ENCODE measurements at places on chromosomes 3 and 15.
A peak's percentile ranks its signal among the peaks of the same experiment; 100 is the strongest.

GRCh38 chr3:161171639-161172552, 49.2 kb upstream of the NMD3 start:
- DNase-seq, result no peak

DNA sequence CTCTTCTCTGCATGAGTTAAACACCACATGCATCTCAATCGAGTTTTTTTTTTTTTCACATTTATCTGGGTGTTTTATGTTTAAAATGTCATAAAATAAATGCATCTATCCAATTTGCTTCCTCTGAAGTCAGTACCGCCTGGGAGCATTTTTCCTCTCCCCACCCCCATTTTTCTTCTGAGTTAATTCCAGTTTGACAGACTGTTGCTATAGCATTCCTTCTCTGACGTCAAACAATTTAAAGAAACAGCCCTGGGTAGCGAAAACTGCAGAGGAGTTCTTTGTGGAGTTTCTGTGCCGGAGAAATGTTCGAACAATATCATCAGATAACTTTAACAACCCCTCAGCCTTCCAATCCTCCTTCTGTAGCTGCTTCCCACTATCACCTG, 900 bp upstream of the GNB4 start:
- DNase-seq, result no peak

- DNase-seq, result no peak
These were observed 6.9 kb upstream of the MEIS2 start for GRCh38 chr15:37107071-37107743.

DNA sequence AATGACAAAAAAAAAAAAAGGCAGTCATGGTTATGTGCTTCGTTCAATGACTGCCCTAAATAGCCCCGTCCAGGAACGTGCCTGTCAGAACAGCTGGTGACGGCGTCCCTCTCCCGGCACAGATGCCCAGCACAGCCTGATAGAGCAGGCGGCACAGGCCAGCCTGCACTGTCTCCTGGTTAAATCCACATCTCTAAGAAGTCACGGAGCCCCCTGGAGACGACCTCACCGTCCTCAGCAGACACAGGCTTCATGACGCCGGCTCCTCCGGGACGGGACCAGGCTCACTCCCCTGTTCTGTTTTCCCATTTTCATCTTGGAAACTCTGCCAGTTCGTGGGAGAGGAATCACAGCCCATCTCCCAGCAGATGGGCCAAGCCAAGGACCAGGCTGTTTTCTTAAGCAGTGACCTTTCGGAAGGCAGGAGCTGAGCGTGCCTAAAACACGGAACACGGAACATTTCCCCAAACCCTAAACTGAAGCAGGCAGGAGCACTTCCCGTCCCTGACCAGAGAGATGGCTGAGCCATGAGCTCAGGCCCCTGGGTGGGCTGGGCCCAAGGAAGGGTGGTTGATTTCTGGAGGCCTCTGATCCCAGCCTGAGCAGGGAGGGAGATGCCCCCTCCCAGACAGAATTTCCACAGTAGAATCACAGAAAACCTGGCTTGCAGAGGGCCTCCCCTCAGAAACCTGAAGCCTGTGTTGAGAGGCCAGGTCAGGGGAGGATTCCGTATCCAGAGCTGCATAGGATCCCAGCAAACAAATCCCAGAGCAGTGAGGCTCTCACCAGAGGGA, 35.9 kb downstream of the ADCY5 start:
- DNase-seq, result no peak

GRCh38 chr15:68220489-68220888, 9.0 kb downstream of the CLN6 start:
- no peak for DNase-seq

- DNase-seq, result no peak
These were observed 3.5 kb downstream of the ITGA11 start for GRCh38 chr15:68428431-68428940.

GRCh38 chr3:194257151-194257621, 93.9 kb downstream of the CPN2 start:
- DNase-seq, result no peak

- no peak for DNase-seq
These were observed 25.4 kb downstream of the ISG20 start for GRCh38 chr15:88664151-88664778.

DNA sequence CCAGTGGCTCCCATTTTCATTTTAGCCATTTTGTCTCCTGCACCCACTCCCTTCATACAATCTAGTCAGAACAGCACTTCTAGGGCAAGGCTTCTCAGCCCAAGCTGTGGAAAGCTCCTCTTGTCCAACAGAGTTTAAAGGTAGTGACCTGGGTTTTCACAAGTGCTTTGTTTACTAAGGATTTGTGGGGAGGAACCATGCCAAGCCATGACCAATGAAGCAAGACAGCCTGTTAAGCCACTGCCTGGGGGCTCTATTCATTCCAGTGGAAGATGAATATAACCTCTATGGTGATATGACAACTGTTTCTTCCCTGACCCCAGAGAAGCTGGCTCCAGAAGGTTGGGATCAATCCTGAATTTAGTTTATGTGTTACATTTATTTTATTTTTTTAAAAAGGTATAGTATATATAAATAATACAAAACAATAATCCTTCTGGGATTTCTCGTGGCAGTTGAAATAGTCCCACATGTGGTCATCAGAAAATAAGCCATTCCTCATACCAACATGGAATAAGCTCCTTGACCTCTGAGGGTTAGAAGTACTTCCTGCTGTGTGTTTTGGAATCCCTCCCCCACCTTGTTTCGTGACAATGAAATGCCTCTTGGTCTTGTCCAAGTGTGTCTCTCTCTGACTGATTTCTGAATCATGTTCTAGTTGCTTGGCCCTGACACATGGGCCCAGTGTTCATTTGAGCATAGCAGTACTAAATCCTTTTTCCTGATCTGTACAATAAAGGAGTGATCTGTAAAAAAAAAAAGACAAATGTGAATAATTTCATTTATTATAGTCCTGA, 13.3 kb upstream of the THUMPD3 start:
- DNase-seq, result no peak

DNA sequence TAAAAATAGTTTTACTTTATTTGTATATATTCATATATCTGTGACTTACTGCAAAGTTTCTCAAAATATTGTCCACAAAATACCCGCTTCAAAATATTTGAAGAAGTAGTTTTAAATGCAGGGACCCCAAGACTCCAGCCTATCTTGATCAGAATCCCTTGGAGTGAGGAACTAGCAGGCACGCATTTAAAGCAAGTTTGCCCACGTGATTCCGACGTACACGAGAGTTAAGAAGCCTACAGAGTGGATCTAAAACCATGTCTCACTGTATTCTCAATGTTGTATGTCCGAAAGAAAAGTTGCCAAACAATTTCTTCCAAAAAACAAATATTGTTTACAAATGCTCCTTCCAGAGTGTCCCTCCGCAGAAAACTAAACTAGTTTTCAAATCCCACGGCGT, 1.7 kb downstream of the GABRB3 start:
- DNase-seq, result no peak

DNA sequence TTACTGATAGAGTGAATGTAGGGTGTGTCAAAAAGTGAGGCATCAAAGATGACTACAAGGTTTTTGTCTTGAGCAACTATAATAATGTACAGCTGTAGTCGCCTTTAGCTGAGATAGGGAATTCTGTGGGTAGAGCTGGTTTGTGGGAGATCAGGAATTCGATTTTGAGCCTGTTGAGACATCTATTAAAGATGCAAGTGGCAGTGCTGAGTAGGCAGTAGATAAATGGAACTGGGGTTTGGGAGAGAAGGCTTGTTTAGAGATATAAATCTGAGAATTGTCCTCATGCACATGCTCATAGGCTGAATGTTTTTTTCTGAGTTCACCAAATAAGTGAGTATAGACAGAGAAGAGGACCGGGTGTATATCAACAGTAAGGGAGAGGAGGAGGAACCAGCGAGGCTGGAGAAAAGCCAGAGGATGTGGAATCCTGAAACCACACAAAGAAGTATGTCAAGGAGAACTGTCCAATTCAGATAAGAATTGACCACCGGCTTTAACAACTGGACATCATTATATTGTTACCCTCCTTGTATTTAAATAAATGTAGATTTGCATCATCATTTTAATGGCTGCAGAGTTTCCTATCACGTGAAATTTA, 146.0 kb upstream of the TNIK start:
- no peak for DNase-seq

GRCh38 chr3:172029425-172030098, 9.8 kb upstream of the FNDC3B start:
- DNase-seq, result no peak

DNA sequence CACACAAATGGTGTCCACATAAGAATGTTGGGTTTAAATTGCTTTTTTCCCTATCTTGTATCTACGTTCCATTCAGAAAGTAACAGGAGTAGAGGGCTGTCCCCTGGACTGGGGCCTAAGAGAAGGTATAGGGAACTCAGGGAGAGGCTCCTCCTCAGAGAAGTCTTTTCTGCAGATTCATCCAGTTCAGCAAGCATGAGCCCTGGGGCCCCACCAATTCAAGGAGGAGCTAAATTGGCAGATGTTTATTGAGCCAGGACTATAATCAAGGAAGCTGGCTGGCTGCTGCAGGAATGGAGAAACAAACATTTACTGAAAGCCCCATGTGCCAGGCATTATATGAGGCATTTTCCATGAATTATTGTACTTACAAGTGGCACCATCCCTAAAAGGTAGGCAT, 22.1 kb upstream of the LARS2 start:
- no peak for DNase-seq

DNA sequence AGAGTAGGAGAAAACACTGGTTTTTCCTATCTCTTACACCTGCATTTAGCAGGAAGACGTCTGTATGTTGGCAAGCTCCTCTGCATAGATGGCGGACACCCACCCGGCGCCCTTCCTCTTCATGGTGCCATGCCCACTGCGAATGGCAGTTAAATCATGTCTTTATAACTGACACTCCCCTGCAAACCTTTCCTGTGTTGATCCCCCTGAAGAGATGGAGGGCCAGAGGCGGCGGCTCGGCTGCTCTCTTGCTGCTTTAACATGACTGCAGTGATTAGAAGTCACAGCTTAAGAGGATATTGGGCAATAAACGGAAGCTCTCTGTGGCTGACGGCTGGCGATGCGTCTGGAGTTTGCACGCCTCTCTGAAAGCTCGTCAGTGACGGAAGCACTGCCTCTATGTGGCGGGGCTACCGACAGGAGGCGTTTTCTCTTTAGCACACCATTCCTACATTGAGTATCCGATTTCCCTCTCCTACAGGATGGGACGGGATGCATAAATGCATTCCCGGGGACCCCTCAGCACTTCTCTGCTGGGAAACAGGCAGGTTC, 25.5 kb upstream of the SNRPA1 start:
- DNase-seq, result peak; percentile 21

GRCh38 chr3:177061369-177061768, 135.9 kb downstream of the TBL1XR1 start:
- no peak for DNase-seq

- DNase-seq, result no peak
These were observed 429.2 kb downstream of the CADM2 start for GRCh38 chr3:85387913-85388505.

- no peak for DNase-seq
These were observed 95.7 kb downstream of the CPN2 start for GRCh38 chr3:194255252-194256039.

DNA sequence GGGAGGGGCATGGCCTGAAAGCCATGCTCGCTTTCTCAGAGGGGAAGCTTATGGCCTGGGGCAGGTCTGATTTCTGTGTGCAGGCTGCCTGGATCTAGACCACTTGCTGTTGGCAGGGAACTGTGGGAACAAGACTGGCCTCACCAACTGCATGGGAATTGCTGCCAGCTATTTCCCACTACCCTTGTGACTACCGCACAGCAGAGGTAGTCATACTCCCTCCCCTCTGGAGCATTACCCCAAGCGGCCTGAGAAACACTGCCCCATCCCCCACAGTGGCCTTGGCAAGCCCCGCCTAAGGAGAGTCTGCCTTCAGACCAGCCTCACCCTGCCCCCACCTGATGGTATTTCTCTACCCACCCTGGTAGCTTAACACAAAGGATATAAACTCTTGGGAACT, 199.4 kb upstream of the CADM2 start:
- DNase-seq, result no peak

DNA sequence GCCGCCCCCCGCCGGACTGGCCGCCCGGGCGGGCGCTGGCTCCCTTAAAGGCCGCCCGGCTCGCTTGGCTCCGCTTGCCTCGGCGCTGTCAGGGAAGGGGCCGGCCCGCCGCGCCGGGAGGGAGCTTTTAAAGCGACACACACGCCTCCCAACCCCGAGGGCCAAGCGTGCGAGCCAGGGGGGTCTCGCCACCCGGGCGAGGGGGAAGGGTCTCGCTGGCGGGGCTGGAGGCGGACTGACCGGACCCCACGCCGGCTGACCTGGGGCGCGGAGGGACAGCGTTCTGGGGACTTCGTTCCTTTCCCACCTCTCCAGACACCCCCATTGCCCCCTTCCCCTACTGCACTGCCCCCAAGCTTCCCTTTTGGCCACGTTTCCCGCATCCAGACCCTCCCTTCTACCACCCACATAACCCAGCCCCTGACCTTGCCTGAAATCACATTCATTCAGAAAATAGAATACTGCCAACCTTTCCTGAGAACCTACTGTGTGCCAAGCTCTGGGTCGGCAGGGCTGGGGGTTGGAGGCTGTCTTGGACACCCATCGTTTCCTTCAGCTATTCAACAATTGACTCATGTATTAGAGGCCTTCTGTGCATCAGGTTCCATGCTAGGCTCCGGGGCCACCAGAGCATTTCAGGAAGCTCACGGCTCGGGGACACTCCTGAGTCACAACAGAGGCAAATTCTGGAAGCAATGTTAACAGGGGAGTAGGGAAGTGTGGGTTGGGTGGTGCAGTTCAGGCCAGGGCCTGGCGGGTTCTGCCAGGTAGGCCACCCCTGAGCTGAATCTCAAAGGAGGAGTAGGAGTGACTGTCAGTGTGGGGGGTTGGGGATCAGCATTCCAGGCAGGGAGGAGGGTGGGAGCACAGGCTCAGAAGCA, at the start of gene INSYN1:
Gene INSYN1, minus strand, starts transcription at position 102 of the 881 bp plus-strand sequence. CDS start 2,221 bp downstream, outside the sequence.
- no peak for DNase-seq

GRCh38 chr15:78360958-78361718, 21.0 kb downstream of the CRABP1 start:
- DNase-seq, result no peak

DNA sequence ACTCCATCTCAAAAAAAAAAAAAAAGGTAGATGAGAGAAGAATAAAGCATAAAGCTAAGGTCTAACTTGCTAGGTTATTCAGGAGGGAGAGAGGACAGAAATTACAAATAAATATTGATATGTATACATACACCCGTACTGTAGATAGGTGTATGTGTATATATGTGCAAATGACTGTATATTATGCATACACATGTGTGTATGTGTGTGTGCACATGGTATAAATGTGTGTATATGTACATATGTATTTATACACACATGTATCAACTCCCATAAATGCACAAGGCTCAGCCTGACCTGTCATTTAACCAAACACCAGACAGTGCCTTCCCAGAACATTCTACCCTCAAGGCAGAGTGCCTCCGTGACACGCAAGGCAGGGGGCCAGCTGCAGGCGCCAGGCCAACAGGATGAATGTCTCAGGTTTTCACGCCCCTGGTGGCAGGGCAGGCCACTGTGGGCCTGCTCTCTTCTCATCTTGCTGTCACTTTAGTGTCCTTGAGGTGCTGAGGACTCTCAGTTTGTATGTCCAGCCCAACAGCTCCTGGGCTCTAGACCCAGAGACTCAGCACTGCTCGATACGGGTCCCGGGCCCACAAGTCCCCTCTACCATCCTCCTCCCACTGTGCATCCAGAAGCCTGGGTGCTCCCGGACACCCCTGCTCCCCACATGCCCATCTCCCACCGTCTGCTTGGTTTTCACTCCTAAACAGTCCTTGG, 40.4 kb downstream of the TM2D3 start:
- no peak for DNase-seq

GRCh38 chr3:115536171-115536570, 87.1 kb upstream of the GAP43 start:
- no peak for DNase-seq
